ENCODE measurements at places on chromosomes 2 and 18.

DNA sequence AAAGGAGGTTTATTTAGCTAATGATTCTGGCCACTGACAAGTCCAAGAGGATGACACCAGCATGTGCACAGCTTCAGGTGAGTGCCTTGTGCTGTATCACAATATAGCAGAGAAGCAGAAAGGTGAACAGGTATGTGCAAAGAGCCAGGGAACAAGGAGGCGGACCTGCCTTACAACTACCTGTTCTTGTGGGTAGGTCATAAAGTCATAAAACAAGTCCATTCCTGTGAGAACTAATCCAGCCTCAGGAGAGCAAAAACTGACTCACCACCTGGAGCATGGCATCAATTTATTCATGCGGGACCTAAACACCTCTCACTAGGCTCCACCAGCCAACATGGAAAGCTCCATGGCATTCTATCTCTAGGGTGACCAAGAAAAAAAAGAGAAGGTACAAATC, 234.2 kb downstream of the ASXL3 start:
- no peak for DNase-seq

GRCh38 chr2:131475831-131476230, at the start of gene TUBA3D:
TSS of gene TUBA3D (plus strand) at chr2:131476119. CDS start at chr2:131476200, 81 bp downstream.
- DNase-seq = no peak

DNA sequence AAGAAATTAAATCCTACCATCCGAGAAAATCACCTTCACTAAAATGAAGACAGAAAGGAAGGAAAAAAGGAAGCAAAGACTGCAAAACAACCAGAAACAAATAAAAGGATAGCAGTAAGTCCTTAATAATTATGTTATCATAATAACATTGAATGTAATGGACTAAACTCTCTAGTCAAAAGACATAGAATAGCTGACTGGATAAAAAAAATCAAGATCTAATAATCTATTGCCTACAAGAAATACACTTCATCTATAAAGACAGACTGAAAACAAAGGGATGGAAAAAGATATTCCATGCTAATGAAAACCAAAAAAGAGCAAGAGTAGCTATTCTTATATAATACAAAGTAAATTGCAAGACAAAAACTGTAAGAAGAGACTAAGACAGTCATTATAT, 48.5 kb upstream of the SGPP2 start:
- no peak for DNase-seq

- no peak for DNase-seq
Observed at GRCh38 chr2:74763962-74764428, 69.9 kb upstream of the HK2 start.

DNA sequence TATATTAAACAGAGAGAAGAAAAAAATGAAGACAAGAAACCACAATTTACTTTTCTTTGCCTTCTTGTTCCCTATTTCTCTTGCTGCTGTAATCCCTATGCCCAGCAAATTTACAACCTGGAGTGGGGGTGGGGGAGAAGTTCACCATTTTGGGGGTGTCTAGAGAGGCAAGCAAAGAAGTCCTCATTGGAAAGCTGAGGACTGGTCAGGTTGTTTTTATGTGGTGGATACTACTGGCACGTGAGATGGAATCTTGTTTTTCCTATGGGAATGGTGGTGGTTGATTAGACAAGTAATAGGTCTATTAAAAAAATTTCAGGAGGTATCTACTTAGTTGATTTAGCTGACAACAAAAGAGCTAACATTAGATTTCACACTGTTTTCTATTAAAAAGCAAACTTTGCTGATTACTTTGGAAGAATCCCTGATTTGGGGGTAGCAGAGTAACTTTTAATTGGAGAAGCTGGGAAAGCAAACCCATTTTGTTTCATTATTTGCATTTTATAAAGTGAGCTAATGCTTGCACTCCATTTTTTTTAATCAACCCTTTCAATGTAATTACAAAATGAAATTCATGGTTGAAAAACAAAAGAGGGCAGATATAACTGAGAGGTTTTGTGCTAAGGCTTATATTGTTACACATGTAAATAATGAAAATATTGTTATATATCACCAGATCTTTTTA, 6.0 kb downstream of the POU3F3 start:
- no peak for DNase-seq

DNA sequence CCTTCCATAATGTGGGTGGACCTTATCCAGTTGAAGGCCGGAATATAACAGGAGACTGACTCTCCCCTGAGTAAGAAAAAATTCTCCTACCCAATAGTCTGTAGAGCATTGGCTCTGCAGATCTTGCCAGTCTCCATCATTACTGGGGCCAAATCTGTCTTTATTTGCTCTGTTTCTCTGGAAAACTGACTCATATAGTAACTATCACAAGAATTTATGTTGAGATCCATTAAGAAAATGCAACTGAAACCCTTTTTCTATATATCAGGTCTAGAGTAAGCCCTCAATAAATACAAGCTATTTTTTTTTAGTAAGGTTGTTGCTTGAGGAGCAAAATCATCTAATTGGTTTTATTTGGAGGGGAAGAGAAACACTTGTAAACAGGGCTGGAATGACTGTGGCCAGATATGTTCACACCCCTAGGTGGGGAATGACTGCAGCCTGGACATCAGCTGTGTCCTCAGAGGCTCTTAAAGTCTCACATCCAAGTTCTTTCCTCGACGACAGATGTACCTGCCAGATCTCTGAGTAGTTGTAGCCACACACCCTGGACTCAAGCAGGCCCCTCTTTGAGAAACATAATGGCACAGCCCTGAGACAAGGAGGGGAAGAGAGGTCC, 339.7 kb downstream of the TNS1 start:
- DNase-seq = no peak

DNA sequence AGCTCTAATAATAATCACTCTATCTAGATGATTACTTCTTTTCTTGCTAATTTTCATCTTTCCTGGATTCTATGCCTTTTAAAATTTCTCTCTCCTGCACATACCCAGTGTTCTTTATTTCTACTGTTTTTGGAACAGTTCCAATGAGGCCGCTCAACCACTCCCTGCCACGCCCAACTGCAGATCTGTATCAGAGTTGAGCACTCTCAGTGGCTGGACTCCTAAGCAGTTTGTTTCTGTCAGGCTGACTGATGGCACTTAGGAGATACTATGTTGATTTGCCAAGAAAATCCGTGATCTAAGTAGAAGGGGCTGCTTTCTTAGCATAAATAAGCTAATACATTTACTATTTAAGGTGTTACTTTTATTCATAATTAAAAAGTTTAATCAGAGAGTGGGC, 192.8 kb downstream of the ARHGAP15 start:
- DNase-seq = no peak

GRCh38 chr2:73575261-73575660, 67.0 kb downstream of the NAT8 start:
- no peak for DNase-seq

DNA sequence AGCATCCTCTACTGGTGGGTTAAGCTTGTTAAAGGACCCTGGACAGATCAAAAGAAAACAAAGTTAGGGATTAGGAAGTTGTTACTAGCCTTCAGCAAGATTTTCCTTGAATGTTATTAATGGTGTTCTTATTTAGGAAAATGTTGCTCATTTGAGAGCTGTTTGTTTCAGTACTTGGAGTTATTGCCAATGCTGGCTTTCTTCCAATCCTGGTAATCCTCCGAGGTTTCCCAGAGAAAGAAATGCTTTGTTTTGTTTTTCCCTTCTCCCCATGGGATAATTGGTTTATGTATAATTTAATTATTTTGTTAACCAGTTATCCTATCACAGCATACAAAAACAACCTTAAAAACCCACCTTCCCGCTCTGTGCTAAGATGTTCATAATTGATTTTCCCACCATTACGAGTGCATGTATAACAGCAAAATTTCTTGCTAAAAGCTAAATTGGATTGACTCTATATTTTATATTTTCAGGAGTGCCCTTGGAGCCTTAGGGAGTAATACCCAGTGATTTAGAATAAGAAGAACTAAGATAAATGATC, 79.8 kb downstream of the MGAT5 start:
- no peak for DNase-seq

GRCh38 chr2:186909095-186909494, 60.1 kb upstream of the ZSWIM2 start:
- no peak for DNase-seq

GRCh38 chr2:225117051-225117716, 74.9 kb upstream of the DOCK10 start:
- DNase-seq = no peak

GRCh38 chr18:9743200-9744016, 35.3 kb downstream of the RAB31 start:
- no peak for DNase-seq

GRCh38 chr18:50786864-50787263, 33.0 kb downstream of the MRO start:
- no peak for DNase-seq

DNA sequence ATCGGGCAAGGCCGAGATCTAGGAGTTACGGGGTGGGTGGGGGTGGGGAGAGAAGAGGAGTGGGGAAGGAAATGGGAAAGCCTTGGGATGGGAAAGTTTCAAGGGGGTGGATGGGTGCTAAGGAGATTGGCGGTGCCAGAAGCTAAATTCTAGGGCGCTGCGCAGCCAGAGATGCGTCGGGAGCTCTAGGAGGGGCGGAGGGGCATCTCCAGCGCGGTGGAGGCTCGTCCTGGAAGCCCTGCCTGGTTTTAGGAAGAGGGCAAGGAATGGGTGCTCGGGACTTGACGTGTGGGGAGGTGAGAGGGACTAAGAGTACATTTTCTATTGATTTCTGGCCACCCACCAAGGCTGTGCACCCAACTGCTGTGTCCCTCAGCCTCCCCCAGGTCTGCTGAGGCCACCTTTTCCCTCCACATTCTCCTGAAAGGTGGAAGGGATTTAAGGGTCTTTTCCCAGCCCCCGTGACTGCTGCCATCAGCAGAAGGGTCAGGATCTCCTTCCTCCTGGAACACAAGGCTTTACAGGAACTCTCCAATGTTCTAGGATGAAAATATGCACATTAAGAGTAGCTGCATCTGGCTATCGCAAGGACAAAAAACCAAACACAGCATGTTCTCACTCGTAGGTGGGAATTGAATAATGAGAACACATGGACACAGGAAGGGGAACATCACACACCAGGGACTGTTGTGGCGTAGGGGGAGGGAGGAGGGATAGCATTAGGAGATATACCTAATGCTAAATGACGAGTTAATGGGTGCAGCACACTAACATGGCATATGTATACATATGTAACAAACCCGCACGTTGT, 1.4 kb downstream of the C2orf72 start:
- no peak for DNase-seq

GRCh38 chr2:165895974-165896373, 57.6 kb downstream of the TTC21B start:
- DNase-seq = peak; percentile 28

DNA sequence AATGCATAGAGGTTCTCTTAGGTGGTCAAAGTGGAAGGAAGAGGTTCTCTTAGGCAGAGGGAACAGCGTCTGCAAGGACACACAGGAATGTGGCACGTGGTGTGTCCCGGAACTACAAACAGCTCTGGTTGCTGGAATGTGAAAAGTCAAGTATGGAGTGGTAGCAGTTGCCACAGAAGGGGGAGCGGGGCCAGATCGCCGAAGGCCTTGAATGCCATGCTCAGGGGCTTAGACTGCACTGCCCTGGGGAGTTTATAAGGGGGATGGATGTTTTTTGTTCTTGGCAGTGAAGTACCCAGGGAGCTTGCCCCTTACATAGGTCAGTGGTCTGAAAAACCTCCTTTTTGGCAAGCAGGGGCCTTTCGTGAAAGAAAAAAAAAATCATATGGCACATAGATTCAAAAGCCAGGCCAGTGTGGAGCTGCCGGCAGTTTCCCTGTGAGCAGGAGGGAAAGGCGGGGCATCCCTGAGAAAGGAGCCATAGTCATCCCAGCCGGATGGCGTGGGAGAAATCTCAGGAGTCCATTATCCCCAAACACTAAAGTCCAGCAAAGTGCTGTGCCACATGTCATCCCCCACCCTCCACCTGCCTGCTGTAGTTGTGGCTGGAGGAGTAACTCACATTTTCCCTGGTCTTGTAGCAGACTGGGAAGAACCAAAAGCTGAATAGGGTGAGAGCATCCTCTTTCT, 45.4 kb downstream of the GORASP2 start:
- DNase-seq = no peak

GRCh38 chr2:60884800-60885199, 3.4 kb downstream of the REL start:
- DNase-seq = no peak

DNA sequence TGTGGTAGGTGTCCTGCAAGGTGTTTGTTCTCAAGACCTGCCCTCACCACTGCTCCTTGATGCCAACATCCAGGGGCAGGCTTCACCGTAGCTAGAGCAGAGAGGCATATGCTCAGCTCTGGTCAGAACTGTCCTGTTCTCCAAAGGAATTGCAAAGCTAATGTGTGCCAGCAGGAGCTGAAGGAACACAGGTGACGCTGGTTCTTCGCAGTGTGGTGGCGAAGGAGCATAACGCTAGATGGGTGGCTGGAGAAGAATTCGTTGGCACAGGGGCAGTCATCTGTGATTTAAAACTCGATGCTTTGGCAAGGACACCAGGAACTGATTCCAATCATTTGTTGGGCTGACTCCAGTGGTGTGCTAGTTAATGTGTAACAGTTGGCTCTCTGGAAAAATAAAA, 11.4 kb upstream of the PER2 start:
- no peak for DNase-seq

GRCh38 chr18:74722237-74722636, 124.6 kb downstream of the ZNF407 start:
- no peak for DNase-seq

DNA sequence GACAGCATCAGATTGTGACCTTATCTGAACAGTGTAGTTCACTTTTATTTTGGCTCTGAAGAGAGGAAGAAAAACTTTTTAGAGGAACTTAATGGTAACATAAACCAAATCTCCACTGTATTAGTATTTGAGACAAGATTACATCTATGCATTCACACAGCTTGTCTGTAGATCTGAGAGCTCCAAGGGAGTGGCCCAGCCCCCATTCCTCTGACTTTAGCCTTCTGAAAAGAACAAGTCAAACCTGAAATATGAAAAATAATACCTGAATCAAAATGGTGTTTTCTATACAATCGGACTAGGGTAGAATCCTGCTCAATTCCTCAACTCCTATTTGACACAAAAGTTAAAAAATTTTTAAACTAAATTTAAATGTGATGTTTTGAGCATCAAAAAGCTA, 23.1 kb downstream of the STARD7 start:
- DNase-seq = no peak

DNA sequence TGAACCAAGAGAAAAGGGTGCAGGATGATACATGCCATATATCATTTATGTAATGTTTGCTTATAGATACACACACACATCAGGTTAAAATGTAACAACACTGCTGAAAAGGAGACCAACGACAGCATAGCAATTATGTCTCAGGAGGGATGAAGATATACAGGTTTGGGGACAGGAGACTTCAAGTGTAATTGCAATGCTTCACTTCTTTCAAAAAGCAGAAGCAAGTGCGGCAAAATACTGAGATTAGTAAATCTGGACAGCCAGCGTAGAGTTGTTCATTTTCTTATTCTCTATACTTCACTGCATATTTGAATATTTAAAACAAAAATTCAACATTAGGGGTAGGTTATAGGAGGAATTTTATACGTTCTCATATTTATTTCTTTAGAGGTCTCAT, 87.2 kb downstream of the L3MBTL4 start:
- DNase-seq = no peak

- DNase-seq = no peak
Observed at GRCh38 chr2:209642146-209642820, 129.3 kb upstream of the UNC80 start.

Data from GM10248 (cell line).